ENCODE measurements at places on chromosomes 4 and X. TPM values are rescaled to one million over a fixed set of nuclear protein-coding genes. Genes with fewer than 3 reads are reported as not detected.

Gene PDLIM3
- not detected for total RNA-seq

Gene MAGEA11
- not detected for total RNA-seq

Gene CABS1
- total RNA-seq, result not detected

DNA sequence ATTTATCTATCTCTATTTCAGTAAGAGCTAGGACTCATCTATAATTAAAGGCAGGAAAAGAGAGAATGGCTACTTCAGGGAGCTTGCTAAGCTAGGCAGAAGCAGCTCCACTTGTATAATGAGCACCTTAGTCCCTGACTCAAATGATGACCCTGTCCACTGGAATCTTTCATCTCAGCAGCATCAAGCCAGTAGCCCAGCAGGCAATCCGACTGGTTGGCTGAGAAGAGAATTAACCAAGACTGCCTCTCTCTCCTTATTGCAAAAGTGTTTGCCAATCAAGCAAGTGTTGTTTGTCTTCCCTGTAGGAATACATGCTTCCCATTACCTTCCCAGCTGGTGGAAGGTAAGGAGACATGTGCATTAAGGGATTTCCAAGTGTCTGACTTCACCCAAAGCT lies 3.9 kb upstream of the SPOCK3 start:
- DNase-seq, result no peak

- DNase-seq, result no peak
Observed at GRCh38 chrX:22310779-22311178, 38.1 kb downstream of the CBLL2 start.

All from activated CD8-positive, alpha-beta T cell treated with anti-CD3 and anti-CD28 coated beads, Interleukin-2, amount 10 ng/mL, durations not matched to agents 7 days and 5 days (primary cell).